ENCODE measurements at places on chromosomes 5 and 9.

GRCh38 chr5:168747987-168748777 is 169.0 kb upstream of the PANK3 start:
- DNase-seq: peak; percentile 70

DNA sequence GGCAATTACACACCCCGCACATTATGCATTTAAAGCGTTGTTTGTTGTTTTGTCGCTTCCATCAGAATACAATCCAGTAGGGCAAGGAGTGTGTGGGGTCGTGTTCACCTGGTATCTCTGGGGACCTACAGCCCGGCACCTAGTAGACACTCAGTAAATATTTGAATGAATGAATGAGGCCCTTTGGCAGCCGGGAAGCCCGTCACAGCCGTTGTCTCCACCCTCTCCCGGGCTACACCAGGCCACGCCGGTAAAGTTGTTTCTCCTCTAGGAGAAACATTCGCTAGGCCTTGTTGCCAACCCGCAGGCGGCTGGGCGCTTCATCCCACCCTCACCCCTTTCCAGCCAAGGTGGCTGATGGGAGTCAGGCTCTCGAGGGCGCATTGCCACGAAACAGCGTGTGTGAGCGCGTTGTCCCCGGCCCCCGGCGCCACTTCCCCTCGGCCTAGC is 876 bp upstream of the JAK2 start:
- DNase-seq: no peak

DNA sequence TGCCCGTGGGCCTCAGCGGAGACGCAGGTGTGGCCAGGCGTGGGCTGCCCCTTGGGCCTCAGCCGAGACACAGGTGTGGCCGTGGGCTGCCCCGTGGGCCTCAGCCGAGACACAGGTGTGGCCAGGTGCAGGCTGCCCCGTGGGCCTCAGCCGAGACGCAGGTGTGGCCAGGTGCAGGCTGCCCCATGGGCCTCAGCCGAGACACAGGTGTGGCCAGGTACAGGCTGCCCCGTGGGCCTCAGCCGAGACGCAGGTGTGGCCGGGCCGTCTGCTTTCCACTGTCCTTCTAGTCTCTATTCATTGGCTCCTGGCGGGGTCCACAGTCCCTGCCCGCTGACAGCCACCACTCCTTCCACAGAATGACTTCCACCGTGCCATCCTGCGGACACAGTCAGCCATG is 56.1 kb downstream of the KCNT1 start:
- no peak for DNase-seq

GRCh38 chr5:1842004-1842819 is 40.5 kb downstream of the IRX4 start:
- DNase-seq: no peak

GRCh38 chr5:39169081-39169480 is 50.3 kb downstream of the FYB1 start:
- DNase-seq: no peak

Data from NB4 (cell line).